ENCODE measurements at places on chromosomes 1 and 21.

- DNase-seq: no peak
Observed at GRCh38 chr1:207841293-207841692, 69.6 kb downstream of the CD34 start.

DNA sequence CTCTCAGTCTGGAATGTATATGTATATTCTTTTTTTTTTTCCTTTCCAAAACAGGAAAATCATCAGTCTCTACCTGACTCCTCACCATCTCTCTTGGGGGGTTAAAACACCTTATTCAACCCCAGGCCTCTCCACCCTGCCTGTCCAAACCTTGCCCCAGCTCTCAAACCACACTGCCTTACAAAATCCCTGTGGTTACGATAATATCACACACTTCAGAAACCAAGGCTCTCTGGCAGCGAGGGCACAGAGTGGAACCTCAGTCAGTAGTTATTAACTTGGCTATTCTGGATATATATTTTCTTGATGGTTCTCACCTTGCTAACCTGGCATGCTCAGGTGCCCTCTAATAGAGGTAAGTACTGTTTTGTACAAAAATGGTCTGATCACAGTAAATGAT, 24.7 kb downstream of the KIAA0040 start:
- DNase-seq: no peak

- no peak for DNase-seq
Observed at GRCh38 chr1:89355056-89355455, 8.8 kb upstream of the GBP6 start.

DNA sequence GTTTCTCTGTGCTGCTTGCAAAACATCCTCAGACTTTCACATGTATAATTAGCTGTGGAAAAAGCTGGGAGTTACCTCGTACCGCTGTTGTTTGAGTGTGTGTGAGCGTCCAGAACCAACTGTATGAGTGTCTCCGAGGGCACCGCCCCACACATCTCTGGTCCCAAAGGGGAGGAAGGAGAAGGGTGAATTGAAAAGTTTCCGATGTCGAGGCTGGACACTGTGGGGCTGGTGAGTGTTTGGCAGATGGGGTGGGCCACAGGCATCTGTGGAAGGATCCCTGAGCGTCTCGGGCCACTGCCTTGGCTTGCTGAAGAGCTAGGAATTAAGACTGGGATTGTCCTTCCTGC, 1.2 kb downstream of the ATP2B4 start:
- DNase-seq: no peak

DNA sequence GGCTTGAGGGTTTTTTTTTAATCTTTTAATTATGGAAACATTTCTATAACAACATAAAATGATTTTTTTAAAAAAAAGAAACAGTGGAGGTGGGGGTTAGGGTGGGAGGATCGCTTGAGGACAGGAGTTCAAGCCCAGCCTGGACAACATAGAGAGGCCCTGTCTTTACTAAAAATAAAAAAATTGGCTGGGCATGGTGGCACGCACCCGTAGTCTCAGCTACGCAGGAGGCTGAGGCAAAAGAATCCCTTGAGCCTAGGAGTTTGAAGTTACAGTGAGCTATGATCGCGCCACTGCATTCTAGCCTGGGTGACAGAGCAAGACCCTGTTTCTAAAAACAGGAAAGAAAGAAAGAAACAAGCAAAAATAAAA, 32.2 kb upstream of the RNF11 start:
- DNase-seq: no peak

- DNase-seq: no peak
Observed at GRCh38 chr1:223730479-223731132, 18.3 kb downstream of the CAPN2 start.

DNA sequence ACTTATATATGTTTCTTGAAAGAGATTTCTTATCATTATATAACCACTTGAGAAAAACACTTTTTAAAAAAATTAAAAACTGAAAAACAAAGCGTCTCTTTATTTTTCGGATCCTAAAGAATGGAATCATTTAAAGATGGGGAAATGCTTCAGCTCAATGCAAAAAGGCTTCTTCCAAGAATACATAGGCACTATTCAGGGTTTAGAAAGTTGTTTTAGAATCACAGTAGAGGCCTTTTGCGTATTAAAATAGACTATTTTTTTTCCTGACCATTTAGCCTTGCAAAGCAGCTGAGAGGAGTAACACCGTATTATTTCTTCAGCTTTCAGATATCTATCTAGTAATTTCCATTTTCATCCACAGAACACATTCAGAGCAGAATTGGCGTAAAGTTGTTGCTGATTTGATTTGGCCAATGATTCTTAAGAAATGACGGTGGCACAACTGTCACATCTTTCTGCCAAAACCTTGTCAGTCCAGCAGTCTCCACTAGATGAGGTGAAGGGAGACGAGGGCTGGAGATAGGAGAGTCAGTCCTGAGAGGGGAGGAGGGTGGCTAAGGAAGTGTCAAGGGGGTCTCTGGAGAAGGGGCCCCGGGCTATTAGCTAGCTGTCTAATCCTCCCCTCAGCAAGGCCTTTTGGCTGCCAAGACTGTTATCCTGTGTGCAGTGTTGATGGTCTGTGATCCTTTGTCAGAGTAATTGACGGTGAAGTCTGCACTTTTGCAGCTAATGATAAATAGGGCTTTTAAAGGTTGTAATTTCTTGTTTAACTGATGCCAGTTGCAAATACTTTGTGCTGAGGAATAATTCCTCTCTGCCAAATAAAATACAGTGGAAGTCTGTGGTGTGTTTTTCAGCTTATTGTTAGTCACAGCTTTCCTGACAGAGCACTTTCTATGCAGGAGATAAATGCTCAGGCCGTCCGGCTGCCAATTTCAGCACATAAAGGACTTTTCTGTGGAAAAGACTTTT, 34.7 kb downstream of the PRRX1 start:
- no peak for DNase-seq

DNA sequence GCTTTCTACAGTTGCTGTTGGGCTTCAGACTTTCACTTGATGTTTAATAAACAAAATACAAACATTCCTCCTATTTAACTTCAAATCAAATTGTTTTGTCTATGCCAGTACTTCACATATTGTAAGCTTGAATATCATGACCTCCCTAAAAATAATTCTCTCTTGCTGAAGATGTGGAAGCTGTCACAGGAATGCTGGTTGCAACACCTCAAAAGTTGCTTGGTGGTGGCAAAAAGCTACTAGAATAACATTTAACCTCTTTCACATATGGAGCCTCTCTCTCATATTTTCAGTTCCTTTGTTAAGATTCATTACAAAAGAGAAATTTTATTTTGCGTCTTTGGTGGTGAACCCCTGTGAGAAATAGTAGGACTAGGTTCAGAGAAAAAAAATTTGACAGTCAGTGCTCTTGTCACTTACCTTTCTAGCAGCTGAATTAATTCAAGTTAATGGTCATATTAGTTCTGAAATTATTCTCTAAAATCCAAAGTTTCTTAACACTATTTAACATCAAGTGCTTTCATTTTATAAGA, 25.5 kb upstream of the F13B start:
- no peak for DNase-seq

- no peak for DNase-seq
Observed at GRCh38 chr1:165075725-165076370, 280.7 kb downstream of the LMX1A start.

DNA sequence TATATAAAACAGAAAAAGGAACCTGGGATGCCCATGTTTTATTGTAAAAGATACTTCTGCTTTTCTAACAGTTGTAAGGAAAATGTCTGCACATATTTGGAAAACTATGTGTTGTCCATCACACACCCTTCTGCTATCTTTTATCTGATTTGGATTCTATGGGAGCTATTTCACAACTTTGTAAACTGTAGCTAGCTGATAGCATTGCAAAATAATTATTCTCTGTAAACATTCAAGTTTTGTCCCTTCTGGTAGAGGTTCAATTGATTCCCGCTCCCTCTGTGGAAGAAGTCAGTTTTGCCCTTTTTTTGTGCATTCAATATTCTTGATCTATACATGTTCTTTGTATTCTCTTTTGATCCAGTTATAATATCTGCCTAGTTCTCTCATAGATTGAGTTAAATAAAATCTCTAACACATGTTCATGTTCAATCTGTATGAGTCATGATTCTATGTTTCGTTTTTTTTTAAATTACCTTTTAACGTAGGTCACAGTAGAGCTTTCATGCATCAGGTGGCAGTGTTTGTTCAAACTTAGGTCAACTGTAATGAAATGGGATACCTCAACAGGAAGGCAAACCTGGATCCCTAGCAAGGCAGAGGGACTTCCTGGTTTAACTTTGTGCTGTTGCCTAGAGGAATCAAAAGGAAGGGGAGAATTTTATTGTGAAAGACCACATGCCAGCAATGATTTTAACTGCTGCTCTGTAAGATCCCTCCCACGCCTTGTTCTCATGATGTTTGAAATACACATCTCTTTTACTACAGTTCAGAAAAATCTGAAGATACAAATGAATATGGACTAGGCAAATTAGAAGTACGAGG, 26.0 kb upstream of the BCL9 start:
- DNase-seq: no peak

DNA sequence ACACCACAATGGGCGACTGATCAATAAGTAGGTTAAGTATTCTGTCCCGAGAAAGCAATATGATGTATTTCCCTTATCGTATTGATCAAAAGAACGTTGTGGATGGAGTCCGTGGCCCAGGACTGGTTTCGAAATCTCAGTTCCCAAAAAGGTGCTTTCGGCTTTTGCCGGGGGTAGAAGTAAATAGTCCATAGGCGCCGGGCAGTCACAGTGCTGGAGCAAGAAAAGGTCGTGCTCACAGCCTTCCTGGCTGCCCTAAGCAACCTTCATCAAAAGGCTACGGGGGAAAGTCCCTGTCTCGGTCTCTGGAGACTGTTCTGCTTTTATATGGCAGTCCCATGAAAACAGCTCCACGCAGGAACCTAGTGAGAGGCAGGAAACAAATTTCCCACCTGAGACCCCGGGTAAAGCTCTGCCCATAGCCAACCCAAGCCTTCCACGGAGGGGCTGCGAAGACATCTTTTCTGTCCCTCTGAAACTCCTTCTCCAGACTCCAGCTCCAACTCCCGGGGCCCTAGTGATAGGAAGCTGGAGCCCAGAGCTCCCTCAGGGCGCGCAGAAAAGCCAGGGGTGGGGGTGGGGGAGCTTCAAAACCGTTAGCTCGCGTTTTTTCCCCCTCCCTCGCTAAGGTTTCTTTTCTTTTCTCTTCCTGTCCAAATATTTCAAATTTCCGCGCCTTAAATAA, 7.0 kb downstream of the CDKN2C start:
- no peak for DNase-seq

DNA sequence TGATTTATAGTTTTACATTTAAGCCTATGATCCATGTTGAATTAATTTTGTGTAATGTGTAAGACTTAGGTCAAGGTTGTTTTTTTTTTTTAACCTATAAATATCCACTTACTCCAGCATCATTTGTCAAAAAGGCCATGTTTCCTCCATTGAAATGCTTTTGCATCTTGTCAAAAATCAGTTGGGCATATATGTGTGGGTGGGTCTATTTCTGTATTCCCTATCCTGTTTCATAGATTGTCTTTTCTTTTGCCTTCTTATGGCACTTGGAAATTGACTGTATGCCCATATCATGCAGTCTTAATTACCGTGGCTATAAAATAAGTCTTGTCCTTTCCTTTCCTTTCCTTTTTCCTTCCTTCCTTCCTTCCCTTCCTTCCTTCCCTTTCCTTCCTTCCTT, 138.2 kb downstream of the PRDM2 start:
- DNase-seq: no peak

GRCh38 chr1:62128745-62129144, 65.9 kb upstream of the L1TD1 start:
- DNase-seq: no peak

DNA sequence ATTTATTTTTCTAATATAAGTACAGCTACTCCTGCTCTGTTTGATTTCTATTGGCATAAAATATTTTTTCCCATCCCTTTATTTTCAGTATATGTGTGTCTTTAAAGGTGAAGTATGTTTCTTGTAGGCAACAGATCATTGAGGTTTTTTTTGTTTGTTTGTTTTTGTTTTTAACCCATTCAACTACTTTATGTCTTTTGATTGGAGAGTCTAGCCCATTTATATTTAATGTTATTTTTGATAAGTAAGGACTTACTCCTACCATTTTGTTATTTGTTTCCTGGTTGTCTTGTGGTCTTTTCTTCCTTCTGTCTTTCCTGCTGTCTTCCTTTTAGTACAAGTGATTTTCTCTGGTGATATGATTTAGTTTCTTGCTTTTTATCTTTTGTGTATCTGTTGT, 285.1 kb upstream of the PROX1 start:
- no peak for DNase-seq

DNA sequence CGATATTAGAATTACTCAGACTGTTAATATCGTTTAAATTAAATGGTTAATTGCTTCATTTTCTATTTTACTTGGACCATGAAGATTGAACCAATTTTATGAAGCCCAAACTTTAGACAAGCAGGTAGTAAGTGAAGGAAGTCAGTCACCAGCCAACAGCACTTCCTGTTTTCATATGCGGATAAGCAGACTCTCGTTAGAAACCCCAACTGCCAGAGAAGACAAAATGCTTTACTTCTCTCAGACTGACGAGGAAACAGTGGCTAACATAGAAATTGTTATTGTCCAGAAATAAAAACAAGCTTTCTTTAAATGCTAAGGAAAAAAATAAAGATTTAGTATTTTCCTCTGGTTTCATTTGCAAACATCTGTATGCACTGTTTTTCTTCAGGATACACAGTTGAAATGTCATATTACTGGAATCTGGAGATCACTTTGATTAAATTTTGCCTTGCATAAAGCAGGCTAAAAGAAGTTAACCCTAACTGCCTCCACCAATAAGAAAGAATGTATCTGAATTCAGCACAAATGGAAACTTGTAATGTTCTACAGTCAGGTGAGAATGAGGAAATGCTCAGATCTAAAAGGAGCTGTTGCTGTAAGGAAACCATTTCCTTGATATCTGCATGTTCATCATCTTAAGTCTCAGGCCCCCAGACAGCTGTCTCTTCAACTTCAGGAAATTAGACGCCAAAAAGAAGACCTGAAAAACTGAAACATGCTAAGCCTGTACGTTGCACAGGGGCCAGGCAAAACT, 129.8 kb upstream of the SAMSN1 start:
- no peak for DNase-seq

- DNase-seq: no peak
Observed at GRCh38 chr21:32206631-32207405, 72.0 kb downstream of the MIS18A start.

DNA sequence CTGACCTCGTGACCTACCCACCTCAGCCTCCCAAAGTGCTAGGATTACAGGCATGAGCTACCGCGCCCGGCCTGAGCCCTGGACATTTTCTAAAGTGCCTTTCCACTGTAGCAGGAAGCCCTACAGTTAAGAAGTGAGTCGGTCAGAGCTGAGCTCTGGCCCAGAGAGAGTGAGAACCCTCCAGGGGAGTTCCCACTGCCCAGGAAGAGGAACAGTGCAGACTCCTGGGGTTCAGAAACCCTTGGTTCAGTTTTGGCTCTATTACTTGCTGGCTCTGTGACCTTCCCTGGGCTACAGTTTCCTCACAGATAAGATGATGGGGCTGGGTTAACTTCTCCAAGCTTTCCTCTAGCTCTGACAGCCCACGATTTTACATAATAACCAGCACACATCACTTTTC, 20.9 kb downstream of the SLC9A1 start:
- DNase-seq: no peak

- no peak for DNase-seq
Observed at GRCh38 chr1:32341971-32342370, 5.9 kb upstream of the MARCKSL1 start.

- no peak for DNase-seq
Observed at GRCh38 chr1:111272081-111272480, 18.6 kb upstream of the CHIA start.
